ENCODE measurements at places on chromosomes 3 and 15. TPM values are rescaled to one million over a fixed set of nuclear protein-coding genes. Genes with fewer than 3 reads are reported as not detected.

GRCh38 chr15:95663156-95664100 is 667.1 kb upstream of the NR2F2 start:
- no peak overlapping the region for H3K4me3 ChIP-seq
- no peak for DNase-seq
- H3K36me3 ChIP-seq, result no peaks in the 10 kb centered on the region

GRCh38 chr3:29314727-29315088 is 33.8 kb downstream of the RBMS3 start:
- H3K27ac ChIP-seq, result no peak overlapping the region
- peaks cover 5% of the 10 kb centered on the region for H3K27me3 ChIP-seq
- H3K36me3 ChIP-seq, result no peaks in the 10 kb centered on the region
- no peak overlapping the region for H3K4me3 ChIP-seq

DNA sequence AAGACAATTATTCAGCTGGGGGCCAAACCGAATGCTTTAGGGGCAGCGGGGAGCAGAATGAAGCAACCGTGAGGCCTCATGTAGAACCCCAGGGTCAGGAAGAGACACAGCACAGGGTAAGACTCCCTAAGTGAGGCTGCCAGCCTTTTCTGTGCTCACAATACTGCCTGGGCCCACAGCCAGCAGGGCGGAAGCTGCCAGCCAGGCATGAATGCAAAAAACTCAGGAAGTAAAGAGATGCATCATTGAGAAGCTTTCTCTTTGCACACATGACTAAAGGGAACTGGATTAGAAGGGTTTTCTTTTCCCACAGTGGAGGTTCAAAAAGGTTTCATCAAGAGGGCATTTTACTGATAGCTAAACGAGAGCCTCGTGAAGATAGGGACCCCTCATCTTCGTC is 33.3 kb downstream of the CA12 start:
- peaks cover 16% of the 10 kb centered on the region for H3K27me3 ChIP-seq
- H3K4me3 ChIP-seq, result no peak overlapping the region
- no peaks in the 10 kb centered on the region for H3K36me3 ChIP-seq
- DNase-seq, result no peak

CLDN16 gene
- total RNA-seq, result not detected

- H3K36me3 ChIP-seq, result peaks cover 11% of the 10 kb centered on the region
- peaks cover 48% of the 10 kb centered on the region for H3K4me1 ChIP-seq
- no peak for DNase-seq
Measured at GRCh38 chr15:75036212-75036616, 12.8 kb downstream of the PPCDC start.

DNA sequence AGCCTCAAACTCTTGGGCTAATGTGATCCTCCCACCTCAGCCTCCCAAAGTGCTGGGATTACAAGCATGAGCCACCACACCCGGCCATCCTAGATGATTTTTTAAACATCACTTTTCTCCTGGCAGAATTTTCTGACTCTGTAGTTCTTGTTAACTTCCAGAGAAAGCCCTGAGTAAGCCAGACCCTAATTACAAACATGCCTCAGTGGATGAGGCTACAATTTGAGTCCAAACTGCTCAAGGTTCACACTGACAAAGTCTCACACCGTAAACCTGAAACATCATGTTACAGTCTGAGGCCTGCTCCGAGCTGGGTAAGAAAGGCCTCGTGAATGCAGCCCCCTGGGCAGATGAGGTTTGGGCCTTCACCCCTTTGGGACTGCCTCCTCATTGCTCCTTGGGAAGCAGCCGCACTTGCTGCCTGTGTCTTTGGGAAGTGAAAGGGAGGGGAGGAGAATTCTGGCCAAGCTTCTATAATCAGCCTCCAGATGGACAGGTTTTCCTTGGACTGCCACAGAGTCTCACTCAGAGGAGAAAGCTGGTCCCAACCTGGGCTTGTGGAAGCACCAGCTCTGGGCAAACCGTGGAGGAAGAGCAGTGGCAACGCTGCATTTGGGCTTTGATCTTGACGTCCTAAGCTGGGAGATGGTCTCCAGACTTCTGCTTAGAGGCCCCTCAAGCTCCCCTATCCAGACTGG is 46.0 kb downstream of the CA12 start:
- H3K4me3 ChIP-seq, result no peak overlapping the region
- DNase-seq, result no peak
- H3K36me3 ChIP-seq, result no peaks in the 10 kb centered on the region
- H3K27ac ChIP-seq, result no peak overlapping the region
- peaks cover 16% of the 10 kb centered on the region for H3K27me3 ChIP-seq
- peaks cover 11% of the 10 kb centered on the region for H3K4me1 ChIP-seq

- peaks cover 7% of the 10 kb centered on the region for H3K27me3 ChIP-seq
- DNase-seq, result no peak
- no peaks in the 10 kb centered on the region for H3K4me1 ChIP-seq
- no peak overlapping the region for H3K4me3 ChIP-seq
Measured at GRCh38 chr3:61774279-61774890, 213.0 kb downstream of the PTPRG start.

DNA sequence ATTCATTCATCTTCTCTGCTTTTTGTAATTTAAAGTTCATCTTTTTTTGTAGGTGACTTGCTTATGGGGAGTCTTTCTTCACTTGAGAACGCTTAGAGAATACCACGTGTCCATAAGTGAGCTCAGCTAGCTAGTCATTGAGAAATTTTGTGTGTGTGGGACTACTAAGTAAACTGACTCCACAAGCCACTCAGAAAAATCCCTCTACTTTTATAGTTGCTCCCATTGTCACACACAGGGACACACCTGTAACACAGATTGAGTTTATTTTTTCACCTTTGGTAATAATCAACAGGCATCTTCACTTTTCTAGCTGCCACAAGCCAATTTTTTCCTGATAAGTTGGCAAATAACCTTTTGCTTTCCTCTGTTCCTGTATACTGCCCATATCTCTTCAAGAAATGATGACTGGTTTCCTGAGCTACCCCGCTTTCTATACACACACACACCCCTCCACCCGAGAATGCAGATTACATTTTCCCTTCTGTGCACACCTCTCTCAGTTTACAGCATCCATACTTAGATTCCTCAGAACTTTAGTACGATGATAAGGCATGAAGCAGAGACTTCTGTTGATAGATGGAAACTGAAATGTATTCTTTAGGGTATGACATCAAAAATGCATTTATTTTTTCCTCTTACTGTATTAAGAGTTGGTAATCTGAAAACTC is 4.6 kb downstream of the TSC22D2 start:
- DNase-seq, result peak; percentile 5
- no peaks in the 10 kb centered on the region for H3K27me3 ChIP-seq
- H3K27ac ChIP-seq, result peak overlapping the region; percentile 97
- H3K4me1 ChIP-seq, result peaks cover 65% of the 10 kb centered on the region
- peaks cover 9% of the 10 kb centered on the region for H3K36me3 ChIP-seq

DNA sequence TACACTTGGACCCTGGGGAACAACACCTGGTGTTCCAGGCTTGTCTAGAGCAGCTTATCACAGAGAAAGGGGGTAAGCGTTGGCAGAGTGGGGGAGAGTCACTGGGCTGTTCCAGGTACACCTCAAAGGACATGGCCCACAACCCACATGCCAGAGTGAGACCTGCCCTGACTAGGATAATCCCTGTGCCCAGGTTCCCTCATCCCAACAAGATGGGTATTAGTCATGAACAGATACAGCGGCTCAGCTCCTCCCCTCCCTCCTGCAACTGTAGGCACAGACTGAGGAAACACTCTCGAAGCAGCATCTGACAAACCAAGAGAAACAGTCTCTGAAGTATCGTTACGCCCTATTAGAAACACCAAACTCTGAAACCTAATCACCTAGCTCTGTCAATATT is 32.1 kb upstream of the RPS17 start:
- no peaks in the 10 kb centered on the region for H3K36me3 ChIP-seq
- no peak overlapping the region for H3K4me3 ChIP-seq
- no peak overlapping the region for H3K27ac ChIP-seq

TIGIT gene
- 77.2 TPM for total RNA-seq

GRCh38 chr3:72308641-72309040 is 523.7 kb upstream of the PROK2 start:
- H3K27me3 ChIP-seq, result no peaks in the 10 kb centered on the region
- peaks cover 15% of the 10 kb centered on the region for H3K4me1 ChIP-seq
- no peaks in the 10 kb centered on the region for H3K36me3 ChIP-seq
- DNase-seq, result no peak
- no peak overlapping the region for H3K4me3 ChIP-seq

DISP2 gene
- 0.34 TPM for total RNA-seq

- no peaks in the 10 kb centered on the region for H3K27me3 ChIP-seq
- DNase-seq, result no peak
- no peaks in the 10 kb centered on the region for H3K4me1 ChIP-seq
- no peak overlapping the region for H3K4me3 ChIP-seq
Measured at GRCh38 chr3:111128884-111129283, 57.3 kb downstream of the NECTIN3 start.

GRCh38 chr15:99763827-99764226 is 30.6 kb upstream of the LYSMD4 start:
- H3K27me3 ChIP-seq, result peaks cover 8% of the 10 kb centered on the region
- no peaks in the 10 kb centered on the region for H3K4me1 ChIP-seq
- no peak overlapping the region for H3K27ac ChIP-seq
- no peak overlapping the region for H3K4me3 ChIP-seq
- H3K36me3 ChIP-seq, result no peaks in the 10 kb centered on the region
- no peak for DNase-seq

GRCh38 chr3:64546856-64547255 is 140.9 kb downstream of the ADAMTS9 start:
- H3K27ac ChIP-seq, result no peak overlapping the region
- H3K27me3 ChIP-seq, result no peaks in the 10 kb centered on the region
- no peaks in the 10 kb centered on the region for H3K36me3 ChIP-seq

DNA sequence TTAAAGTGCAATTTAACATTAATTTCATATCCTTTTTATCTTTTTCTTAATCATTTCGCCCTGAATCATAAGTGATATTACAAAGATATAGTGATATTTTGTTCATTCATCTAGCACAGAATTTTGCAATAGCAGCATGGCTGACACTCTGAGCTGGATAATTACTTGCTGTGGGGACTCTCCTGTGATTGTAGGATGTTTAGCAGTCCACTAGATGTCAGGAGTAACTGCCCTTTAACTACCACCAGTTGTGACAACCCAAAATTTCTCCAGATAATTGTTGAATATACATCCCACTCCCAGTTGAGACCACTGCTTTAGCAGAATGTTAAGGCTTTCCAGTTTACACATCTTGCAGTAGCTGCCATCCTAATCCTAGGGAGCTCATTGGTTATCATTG is 196.8 kb upstream of the MBNL1 start:
- H3K36me3 ChIP-seq, result no peaks in the 10 kb centered on the region
- no peak for DNase-seq
- peaks cover 6% of the 10 kb centered on the region for H3K4me1 ChIP-seq
- no peak overlapping the region for H3K27ac ChIP-seq
- no peak overlapping the region for H3K4me3 ChIP-seq

DNA sequence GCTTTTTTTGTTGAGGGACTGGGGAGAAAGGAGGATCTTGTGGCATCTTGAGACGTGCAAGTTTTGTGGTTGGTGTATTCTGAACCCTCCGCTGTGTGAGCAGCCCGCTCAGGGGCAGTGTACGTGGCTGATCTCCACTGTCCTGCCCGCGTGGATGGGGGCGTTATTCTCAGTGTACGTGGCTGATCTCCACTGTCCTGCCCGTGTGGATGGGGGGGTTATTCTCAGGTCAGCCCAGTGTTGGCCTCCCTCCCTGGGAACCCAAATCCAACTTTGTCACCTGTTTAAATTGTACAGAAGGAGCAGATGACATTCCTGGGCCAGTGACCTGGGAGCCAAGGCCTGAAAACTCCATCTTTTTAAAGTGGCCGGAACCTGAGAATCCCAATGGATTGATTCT is 84.0 kb downstream of the PGPEP1L start:
- no peak for DNase-seq
- H3K27ac ChIP-seq, result no peak overlapping the region
- no peaks in the 10 kb centered on the region for H3K36me3 ChIP-seq
- H3K4me3 ChIP-seq, result no peak overlapping the region
- peaks cover 14% of the 10 kb centered on the region for H3K4me1 ChIP-seq

DNA sequence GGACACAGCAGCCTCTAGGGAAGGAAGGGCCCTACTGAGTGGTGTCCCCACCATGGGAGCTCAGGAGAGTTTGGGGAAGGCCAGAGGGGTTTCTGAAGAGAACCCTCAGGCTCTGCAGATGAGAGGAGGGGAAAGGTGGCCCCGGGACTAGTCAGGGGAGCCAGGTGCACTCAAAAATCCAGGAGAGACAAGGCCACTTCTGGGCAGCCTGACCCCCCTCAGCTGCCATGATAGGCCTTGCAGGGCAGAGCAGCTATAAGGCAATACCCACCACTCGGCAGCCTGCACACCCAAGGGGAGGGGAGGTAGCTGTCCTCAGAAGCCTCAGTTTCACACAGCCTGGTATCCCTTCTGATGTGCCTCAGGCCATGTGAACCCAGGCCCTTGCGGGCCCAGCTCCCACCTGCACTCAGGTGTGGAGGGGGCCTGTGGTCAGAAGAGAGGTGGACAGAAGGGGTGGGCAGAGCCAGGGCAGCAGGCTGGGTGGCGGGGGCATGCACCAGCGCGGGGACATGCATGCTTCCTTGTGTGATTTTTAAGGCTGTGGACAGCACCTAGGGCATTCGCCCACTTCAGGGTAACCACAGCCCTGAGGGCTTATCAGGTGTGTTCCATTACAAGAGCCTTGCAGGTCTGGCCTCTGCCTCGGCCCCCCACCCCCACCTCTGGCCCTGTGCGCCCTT is 34.6 kb downstream of the SRPRB start:
- H3K36me3 ChIP-seq, result no peaks in the 10 kb centered on the region
- H3K27me3 ChIP-seq, result peaks cover 9% of the 10 kb centered on the region
- H3K27ac ChIP-seq, result no peak overlapping the region
- H3K4me1 ChIP-seq, result no peaks in the 10 kb centered on the region

ATRIP gene
- total RNA-seq, result 19.9 TPM

PLOD2 gene
- total RNA-seq, result 0.90 TPM

GRCh38 chr3:23114432-23114831 is 88.7 kb upstream of the UBE2E2 start:
- peak overlapping the region; percentile 13 for H3K4me3 ChIP-seq
- H3K4me1 ChIP-seq, result peaks cover 21% of the 10 kb centered on the region
- no peaks in the 10 kb centered on the region for H3K36me3 ChIP-seq
- peaks cover 6% of the 10 kb centered on the region for H3K27me3 ChIP-seq
- peak overlapping the region; percentile 41 for H3K27ac ChIP-seq
- DNase-seq, result no peak

APBA2 gene
- total RNA-seq, result 9.1 TPM

ZCWPW2 gene
- 0.55 TPM for total RNA-seq

- H3K27ac ChIP-seq, result no peak overlapping the region
- H3K27me3 ChIP-seq, result no peaks in the 10 kb centered on the region
- peaks cover 5% of the 10 kb centered on the region for H3K36me3 ChIP-seq
- H3K4me1 ChIP-seq, result peaks cover 20% of the 10 kb centered on the region
Measured at GRCh38 chr3:143064777-143065176, 54.8 kb upstream of the CHST2 start.

DNA sequence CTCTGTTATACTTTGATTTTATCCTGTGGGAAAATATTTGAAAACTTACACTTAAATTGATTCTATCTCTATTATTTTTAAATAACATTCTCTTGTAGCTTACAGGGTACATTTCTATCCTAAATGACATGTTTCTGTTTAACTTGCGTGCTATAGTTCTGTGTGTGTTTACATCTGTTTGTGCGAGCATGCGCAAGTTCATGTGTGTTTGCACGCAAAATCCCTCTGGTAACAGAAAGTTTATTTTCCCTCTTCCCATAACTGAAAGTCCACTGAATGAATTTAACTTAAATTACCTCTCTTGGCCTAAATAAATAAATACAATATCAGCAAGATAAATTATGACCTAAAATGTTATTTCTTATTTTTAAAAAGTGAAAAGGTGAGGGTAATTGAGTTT is 117.3 kb upstream of the NEO1 start:
- no peak overlapping the region for H3K27ac ChIP-seq
- DNase-seq, result no peak

- no peak overlapping the region for H3K27ac ChIP-seq
- no peak for DNase-seq
- no peaks in the 10 kb centered on the region for H3K36me3 ChIP-seq
- H3K4me3 ChIP-seq, result no peak overlapping the region
- H3K27me3 ChIP-seq, result peaks cover 7% of the 10 kb centered on the region
Measured at GRCh38 chr3:102745881-102746280, 311.1 kb downstream of the ZPLD1 start.

GATA2 gene
- total RNA-seq, result 2.9 TPM

GOLGA8S gene
- 0.29 TPM for total RNA-seq

All from activated T-cell treated with anti-CD3 and anti-CD28 coated beads, Interleukin-2, amount 50 U/mL, for 72 hours (primary cell).